Non-pigmented ciliary epithelial cell (primary cell): ENCODE measurements at places on chromosomes 7 and 10.

DNA sequence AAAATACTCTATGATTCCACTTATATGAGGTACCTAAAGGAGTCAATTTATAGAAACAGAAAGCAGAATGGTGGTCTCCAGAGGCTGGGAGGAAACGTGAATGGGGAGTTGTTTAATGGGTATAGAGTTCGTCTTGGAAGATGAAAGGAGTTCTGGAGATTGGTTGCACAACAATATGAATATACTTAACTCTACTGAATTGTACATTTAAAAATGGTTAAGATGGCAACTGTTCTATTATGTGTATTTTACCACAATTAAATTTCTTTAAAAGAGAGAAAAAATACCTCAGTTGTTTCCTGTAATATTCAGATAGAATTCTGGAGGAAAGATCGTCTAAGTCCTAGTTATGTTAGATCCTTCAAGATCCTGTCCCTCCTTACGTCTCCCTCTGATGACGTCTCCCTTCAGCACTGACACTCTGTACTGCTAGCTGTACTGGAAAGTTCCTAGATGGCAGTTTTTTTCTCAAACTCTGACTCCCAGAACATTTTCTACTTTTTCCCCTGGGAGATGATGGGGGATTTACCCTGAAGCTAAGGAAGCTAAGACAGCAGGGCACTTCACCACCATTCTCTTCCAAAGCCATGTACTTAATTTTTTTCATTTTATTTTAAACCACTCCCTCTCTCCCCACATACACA lies 53.2 kb upstream of the CAV2 start:
- DNase-seq = no peak

DNA sequence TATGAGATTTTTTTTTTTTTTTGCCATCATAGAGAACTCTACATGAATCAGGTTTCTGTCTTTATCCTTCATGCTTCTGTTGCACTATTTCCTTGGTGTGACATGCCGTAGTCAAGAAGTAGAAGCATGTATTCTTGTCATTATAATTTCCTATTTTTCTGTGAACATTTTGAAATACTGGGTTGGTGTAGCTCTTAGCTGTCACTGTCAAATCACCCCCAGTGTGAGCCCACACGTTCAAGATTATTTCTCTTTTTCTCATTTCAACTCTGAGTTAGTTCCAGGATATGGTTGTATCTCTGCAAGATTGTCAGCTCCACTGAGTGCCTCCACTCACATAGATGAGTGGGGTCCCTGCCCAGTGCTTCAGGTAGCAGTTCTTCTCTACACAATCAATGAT lies 209.5 kb downstream of the NRG3 start:
- DNase-seq = no peak

DNA sequence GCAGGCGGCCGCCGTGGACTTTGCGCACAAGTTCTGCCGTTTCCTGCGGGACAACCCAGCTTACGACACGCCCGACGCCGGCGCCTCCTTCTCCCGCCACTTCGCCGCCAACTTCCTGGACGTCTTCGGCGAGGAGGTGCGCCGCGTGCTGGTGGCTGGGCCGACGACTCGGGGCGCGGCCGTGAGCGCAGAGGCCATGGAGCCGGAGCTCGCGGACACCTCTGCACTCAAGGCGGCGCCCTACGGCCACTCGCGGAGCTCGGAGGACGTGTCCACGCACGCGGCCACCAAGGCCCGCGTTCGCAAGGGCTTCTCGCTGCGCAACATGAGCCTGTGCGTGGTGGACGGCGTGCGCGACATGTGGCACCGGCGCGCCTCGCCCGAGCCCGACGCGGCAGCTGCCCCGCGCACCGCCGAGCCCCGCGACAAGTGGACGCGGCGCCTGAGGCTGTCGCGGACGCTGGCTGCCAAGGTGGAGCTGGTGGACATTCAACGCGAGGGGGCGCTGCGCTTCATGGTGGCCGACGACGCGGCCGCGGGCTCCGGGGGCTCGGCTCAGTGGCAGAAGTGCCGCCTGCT lies 14.1 kb downstream of the SH2B2 start:
- no peak for DNase-seq

DNA sequence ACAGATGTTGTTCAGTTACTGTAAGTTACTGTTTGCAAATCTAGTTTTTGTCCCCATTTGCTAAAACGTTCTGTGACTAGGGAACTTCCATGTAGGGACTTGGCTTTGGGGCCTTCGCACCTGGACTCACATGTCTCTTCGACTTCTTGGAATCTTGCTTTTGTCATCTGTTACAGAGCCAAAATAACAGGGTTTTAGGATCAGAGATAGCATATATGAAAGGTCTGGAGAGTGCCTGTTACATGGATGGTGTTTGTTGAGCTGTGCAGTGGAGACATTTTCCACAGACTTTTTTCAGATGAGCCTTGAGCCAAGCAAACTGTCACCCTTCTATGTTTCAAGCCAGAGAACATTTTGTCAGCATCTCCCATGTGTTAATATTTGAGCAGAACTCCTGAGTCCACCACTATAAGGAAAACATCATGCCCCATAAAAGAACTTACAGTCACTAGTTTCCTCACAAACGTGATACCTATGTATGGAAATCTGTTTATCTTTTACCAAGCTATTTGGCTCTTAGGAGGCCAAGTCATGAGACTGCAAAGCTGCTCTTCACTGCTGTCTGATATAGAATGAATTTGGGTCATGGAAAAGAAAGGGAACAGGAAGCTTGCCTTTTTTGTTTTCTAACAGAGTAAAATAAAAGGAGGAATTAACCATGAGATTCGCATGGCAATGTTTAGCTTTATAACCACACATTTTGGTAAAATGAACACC lies 818.6 kb upstream of the IGFBP3 start:
- no peak for DNase-seq

- DNase-seq = no peak
Observed at GRCh38 chr7:70620333-70621055, 511.4 kb upstream of the GALNT17 start.

GRCh38 chr10:43824934-43825333 lies 176.3 kb upstream of the ZNF32 start:
- DNase-seq = peak; percentile 53

DNA sequence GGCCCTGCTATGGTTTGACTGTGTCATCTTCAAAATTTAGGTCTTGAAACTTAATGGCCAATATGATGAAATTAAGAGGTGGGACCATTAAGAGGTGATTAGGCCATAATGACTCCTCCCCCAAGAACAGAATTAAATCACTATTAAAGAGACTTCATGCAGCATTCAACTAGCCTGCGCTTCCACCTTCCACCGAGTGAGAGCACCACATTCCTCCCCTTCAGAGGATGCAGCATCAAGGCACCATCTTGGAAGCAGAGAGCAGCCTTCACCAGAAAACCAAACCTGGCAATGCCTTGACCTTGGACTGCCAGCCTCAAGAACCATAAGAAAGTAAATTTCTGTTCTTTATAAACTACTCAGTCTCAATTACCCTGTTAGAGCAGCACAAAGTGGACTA lies 371.1 kb upstream of the NFE2L3 start:
- no peak for DNase-seq

- DNase-seq = no peak
Observed at GRCh38 chr10:132944510-132944909, 2.1 kb upstream of the CFAP46 start.

- DNase-seq = no peak
Observed at GRCh38 chr10:117268907-117269306, 28.0 kb downstream of the SLC18A2 start.

DNA sequence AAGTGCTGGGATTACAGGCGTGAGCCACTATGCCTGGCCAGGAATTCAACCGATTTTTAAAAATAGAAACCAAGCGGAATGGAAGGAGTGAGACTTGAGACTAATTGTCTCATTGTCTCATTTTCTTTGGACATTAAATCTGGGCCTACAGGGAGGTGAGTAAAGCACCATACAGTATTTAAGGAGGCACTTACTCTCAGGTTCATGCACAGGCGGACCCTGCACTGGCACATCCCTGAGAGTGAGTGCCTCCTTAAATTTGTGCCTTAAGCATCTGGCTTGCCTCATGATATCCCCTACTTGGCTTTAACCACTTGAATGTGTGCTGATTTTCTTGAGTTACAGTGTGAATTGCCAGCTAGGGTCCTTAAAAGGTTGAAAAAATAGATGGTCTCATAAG lies 10.6 kb downstream of the UBE3C start:
- DNase-seq = no peak

DNA sequence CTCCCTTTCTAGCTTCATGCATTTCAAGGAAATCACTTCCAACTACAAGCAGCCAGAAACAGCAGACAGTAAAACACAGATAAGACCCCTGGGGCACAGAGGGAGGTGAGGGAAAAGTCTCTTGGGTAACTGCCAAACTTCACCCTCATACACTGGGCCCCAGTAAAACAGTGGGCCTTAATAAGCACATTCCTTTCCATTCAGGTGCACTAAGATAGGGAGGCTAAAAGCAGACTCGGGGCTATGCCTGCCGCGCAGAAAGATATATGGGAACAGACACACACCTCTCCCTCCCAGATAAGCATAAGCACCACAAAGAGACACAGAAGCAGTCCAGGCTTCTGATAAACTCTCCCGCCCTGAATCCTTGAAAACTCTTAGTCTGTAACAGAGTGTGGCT lies 117.0 kb downstream of the TYW1B start:
- DNase-seq = no peak

DNA sequence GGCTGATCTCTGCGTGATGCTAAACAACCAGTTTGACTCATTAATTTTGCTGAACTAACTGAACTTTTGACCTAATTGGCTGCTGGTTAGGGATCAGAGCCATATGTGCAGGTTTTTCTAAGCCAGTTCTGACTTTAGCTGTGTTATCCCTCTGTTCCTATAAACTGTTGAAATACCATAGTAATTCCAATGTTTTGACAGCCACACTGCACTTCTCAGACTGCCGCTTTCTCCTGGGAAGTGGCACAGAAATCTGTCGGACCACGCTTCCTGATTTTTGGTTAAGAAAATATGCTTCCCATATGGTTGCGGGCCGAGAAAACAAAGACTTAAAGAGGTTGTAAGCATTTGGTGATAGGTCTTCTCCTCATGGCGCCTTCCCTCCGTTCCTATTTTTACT lies 42.3 kb downstream of the TBXAS1 start:
- DNase-seq = no peak

- DNase-seq = no peak
Observed at GRCh38 chr10:78906734-78907390, 161.9 kb upstream of the ZMIZ1 start.

GRCh38 chr10:126977216-126977615 lies 72.0 kb downstream of the DOCK1 start:
- DNase-seq = no peak

DNA sequence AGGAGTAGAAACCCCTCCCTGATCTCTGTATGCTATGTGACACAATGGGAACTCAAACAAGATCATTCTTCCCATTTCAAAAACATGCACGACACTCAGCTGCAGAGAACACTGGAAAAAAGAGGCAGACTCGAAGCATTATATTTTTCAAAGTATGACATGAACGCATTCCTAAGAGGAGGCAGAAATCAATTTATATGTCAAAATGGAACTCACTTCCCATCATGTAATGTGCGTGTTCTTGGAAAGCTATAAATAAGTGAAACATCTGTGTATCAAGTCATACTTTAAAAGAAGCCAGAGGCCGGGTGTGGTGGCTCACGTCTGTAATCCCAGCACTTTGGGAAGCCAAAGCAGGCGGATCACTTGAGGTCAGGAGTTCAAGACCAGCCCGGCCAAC lies 142.7 kb downstream of the ICA1 start:
- no peak for DNase-seq

- no peak for DNase-seq
Observed at GRCh38 chr7:19698331-19698730, 10.5 kb downstream of the POLR1F start.

GRCh38 chr7:75915416-75916156 lies 631 bp downstream of the POR start:
- no peak for DNase-seq

- DNase-seq = no peak
Observed at GRCh38 chr7:131294553-131294952, 33.1 kb upstream of the MKLN1 start.

DNA sequence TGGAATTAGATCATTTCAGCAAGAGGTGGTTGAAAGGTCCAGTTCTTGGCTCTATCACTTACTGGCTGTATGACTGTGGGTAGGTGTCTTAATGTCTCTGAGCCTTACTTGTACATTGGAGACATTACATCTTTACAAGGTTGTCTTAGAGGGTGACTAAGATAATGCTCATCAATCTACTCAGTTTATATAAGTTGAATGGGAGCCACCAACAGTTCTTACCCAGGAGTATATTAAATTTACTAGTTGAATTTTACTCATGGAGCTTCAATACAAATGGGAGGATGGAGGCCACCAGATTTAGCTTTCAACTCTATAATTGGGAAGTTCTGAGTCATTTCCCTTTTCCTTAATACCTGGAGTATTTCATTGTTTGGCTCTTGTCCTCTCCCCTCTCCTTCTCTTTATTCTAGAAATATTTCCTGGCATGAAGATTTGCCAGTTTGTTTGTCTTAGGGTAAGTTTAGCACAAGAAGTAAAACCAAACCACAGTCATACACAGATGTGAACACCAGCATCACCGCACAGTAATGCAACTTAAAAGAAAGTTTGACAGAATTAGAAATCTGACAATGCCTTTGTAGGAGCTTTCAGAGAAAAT lies 222.8 kb downstream of the LRMDA start:
- DNase-seq = no peak

DNA sequence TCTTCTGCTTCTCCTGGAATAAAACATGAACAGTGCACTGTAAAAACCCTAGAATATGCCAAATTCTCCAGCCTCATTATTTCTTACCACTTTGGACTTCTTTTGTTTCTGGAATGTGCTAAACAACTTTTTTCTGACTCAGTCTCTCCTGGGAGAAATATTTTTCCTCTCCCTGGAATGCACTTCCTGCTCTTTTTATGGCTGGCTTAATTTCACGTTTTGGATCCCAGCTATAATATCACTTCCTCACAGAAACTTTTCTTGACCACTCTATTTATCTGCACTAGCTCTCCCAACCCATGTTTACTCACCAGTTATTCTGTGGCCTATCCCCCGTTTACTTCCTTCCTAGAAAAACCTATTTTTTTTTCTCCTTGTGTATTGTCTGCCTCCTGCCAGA lies 26.7 kb downstream of the ABCB5 start:
- DNase-seq = no peak

- DNase-seq = no peak
Observed at GRCh38 chr10:26326851-26327250, 110.3 kb downstream of the GAD2 start.

DNA sequence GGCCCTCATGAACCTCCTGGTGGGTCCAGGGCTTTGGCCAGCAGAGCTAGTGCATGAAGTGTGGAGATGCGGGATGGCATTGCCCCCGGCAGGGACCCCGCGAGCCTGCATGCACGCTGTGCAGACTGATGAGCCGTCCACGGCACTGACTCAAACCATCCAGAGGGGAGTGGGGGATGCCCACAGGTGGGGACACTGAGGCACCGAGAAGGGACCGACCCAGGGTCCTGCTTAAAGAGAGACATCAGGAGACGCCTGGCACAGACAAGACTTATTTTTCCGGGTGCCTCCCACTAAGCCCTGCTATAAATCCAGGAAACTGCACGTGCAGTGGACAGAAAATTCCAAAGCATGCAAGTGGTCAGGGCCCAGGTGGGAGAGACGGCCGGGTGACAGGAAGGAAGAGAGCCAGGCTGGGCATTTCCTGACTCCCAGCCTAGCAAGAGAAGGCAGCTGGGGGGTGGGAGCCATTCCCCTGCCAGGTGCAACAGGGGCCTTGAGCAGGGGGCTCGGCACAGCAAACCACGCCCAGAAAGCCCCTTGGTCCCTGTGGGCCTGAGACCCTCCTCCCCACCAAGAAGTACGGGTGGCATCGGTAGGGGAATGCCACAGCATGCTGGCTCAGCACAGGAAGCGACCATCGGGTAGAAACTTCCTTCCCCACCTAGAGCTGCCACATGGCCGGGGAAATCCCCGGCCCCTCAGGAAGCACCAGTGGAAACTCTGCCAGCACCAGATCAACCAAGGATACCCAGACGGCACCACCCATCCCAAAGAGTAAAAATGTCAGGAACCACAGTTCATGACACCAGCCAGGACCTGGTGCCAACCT lies 91.5 kb downstream of the FOXL3 start:
- DNase-seq = no peak
